ENCODE measurements at places on chromosomes 11 and 22. TPM values are rescaled to one million over a fixed set of nuclear protein-coding genes. Genes with fewer than 3 reads are reported as not detected.

GRCh38 chr11:118921929-118922744 lies 3.6 kb downstream of the BCL9L start:
- DNase-seq = peak; percentile 88

DNA sequence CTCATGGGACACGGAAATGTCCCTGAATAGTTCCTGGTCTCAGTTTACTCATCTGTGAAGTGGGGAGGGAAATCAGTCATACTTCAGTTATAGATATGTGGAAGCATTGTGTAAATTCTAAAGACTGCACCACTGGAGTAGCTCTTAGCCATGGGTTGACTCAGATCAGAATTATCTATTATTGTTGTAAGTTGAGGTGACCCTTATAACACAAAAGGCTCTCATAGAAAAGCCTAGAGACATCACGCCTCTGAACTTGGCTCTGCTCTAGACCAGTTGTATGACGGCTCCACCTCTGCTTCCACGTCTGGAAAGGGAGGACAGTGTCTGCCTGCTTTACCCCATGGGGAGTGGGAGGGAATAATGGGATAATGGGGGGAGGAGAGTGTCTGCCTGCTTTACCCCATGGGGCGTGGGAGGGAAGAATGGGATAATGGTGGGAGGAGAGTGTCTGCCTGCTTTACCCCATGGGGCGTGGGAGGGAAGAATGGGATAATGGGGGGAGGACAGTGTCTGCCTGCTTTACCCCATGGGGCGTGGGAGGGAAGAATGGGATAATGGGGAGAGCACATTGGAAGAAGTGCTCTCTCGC lies 98.2 kb downstream of the AMOTL1 start:
- no peak for DNase-seq

DNA sequence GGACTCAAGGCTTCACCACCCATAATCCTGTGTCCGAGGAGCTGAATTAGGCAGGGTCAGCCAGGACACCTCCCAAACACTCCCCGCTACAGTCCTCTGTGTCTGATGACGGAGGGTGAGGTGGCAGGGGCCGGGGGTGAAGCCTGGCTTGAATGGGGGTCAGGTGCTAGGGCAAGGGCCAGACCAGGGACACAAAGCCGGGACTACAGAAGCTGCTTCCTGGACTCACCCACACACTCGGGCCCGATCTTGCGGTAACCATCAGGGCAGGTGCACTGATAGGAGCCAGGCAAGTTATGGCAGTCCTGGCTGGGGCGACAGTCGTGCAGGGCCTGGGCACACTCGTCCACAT lies 2.3 kb downstream of the EFEMP2 start:
- DNase-seq = no peak

Gene HOATZ
- not detected for total RNA-seq

DNA sequence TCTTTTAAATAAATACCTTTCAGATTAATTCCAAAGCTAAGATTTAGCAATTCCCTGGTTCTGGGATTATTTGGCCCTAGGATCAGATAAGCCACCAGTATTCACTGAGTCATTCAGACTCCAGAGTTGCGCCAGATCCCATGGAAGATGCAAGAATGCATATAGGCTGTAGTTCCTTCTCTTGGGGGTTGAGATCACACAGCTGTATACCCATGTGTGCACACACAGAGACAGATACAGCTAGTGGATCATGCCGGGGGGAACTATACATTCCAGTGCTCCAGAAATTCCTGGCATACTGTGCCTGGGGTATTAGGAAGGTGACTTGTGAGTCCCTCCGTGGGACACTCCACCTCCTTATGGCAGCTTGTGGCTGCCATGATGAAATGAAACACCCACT lies 75.4 kb downstream of the ZBTB16 start:
- no peak for DNase-seq

Gene TRIM49
- not detected for total RNA-seq

GRCh38 chr11:33895752-33896137 lies 3.9 kb upstream of the LMO2 start:
- no peak for DNase-seq

Gene C11orf52
- not detected for total RNA-seq
